ENCODE measurements at places on chromosomes 3 and 15.

DNA sequence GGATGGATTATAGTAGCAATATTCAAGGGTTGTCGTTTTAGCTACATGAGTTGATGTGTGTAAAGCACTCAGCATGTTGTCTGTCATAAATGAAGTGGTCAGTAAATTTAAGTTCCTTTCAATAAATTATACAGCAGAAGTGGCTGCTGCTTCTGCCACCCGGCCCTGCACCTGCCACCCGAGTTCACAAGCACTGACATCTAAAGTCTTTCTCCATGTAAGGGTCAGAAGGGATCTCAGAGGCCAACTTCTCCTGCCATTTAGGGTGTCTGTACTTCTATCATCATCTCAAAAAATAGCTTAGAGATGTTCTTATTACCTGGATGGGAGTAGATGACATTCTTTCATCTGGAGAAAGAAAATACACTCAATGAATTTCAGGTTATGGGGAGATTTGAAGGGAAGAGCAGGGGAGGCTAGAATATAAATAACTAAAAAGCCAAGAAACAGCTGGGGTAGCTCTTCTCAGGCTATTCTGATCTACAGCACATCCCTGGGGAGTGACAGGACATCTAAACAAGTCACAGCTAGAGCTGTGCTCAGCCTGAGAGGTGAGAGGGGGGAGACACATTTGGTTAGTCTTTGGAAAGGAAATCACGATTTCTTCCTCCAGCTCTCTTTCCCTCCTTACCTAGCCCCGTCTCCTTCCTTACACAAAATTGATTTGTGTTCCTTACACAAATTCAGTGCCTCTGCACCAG, 8.0 kb downstream of the GCSAM start:
- no peak for DNase-seq

GRCh38 chr3:99634881-99635280, 3.5 kb upstream of the COL8A1 start:
- no peak for DNase-seq

- no peak for DNase-seq
Measured at GRCh38 chr3:69690-70089, 126.9 kb upstream of the CHL1 start.

DNA sequence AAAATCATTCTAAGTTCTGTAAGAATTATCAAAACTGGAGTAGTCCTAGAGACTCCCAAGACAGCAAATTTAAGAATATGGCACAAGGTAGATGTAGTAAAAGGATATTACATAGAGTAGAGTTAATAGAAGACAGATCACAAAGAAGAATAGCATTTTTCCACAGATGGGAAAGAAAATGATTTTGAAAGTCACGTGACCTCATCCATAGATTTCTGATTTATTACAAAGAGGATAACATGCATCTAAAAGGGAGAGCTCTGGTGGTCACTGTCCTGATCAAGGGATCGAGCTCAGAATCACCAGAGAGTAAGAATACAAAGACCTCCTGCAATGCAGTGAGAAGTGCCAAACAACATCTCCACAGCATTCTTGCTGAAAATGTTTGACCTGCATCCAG, 354.4 kb downstream of the TBL1XR1 start:
- no peak for DNase-seq

DNA sequence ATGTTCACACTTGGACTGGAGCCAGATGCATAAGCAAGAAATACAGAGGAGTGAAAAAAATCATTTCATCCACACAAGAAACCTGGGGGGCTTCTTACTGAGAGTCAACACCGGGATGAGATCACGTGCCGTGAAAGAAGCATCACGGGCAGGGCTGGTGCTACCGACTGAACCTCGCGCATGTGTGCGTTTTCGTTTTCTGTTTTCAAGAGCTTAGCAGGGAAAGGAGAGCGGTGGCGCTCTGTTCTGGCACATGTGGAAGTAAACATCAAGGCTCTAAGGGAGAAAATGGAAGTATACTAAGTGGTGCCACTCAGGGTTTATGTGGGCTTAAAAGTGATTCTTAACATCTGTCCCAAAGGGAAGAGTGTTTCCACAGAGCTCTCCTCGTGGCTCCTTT, 55.9 kb downstream of the VGLL4 start:
- DNase-seq = no peak

DNA sequence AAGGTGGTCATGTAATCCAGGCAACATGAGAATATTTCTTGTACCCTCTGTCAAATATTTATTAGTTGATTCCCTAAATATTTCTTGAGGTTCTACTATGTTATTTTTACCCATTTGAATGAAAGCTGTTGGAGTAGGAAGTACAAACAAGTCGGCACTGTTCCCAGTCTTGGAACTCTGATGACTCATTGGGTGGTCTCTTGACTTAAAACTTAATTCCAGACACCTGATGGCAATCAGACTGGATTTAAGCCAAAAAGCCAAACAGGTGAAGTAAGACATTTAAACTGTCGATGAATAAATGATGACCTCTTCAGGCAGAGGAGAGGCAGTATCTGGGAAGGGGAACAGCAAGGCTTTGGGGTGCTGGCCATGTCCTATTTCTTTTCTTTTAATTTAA, 22.8 kb downstream of the C2CD4A start:
- no peak for DNase-seq

DNA sequence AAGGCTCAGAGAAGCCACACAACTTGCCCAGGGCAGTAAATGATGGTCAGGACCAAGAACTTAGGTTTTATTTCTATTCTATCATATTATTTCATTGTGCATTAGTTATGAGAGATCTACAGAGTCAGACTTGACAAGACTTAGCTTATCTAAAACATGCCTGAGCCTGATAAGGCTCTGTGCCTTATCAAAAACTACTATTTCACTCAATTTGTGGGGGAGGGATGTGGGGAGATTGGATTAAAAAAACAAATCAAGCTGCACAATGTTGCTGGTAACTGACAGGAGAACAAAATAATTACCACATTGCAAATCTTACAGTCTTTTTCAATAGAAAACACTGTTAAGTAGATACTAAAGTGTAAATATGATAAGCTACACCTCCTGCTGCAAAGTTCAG, 16.0 kb downstream of the HACD2 start:
- DNase-seq = no peak

DNA sequence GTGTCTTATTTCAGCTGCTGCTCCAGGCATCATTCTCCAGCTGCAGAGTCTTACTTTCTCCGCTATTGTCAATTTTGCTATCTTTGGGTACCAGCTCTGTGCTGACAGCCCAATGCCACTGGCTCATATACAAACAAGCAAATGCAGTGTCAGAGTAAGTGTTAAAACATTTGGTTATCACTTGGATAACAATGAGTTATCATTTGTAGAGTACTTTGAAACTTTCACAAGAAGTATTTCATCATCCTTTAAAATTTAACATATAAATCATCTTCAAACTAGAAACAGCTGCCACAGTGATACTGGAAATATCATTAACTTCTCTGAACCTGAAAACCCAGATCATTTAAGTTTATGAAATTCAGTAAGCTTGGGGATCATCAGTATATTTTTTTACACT, 13.8 kb downstream of the TSPAN3 start:
- DNase-seq = no peak

DNA sequence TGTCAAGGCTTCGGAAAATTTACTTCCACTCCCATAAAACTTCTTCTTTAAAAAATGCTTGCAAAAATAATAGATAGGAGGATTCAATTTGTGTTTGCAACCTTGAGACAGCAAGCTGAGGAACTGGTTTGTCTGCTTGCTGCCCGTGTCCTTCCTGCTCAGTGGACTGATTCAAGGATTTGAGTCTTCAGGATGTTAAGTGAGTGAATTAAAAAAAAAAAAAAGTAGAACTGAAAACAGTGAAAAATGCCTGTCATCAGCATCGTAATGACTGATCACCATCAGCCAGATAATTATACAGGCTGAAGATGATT, 453.7 kb downstream of the FGF12 start:
- DNase-seq = no peak

GRCh38 chr3:194306771-194307640, 44.1 kb downstream of the CPN2 start:
- DNase-seq = no peak

DNA sequence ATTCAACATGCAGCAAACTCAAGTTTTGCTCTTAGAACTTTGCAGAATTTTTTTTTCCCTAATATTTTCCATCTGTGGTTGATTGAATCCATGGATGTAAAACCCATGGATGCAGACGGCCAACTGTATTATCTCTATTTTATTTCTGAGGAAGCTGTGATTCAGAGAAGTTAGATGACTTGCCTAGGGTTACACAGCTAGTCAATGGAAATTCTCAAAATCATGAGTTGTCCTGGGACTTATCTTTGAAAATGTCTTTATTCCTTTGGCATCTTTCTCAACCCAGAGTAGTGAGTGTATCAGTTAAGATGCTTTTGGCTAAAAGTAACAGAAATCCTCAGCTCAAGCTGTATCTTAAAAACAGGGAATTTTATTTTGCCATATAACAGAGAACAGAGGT, 107.9 kb upstream of the GALNT15 start:
- DNase-seq = no peak

- no peak for DNase-seq
Measured at GRCh38 chr3:56870436-56870835, 68.7 kb upstream of the ARHGEF3 start.

GRCh38 chr3:169594402-169594801, 69.1 kb downstream of the MECOM start:
- no peak for DNase-seq

DNA sequence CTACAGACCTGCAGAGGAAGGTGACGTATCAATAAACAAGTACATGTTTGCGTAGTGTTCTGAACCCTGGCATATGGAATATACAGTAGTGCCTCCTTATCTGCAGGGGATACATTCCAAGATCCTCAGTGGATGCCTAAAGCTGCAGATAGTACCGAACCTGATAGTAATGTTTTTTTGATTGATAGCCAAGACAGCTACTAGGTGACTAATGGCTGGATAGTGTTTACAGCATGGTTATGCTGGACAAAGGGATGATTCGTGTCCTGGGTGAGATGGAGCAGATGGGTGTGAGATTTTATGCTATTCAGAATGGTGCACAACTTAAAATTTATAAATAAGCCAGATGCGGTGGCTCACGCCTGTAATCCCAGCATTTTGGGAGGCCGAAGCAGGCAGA, 55.8 kb upstream of the IGF2BP2 start:
- DNase-seq = no peak

DNA sequence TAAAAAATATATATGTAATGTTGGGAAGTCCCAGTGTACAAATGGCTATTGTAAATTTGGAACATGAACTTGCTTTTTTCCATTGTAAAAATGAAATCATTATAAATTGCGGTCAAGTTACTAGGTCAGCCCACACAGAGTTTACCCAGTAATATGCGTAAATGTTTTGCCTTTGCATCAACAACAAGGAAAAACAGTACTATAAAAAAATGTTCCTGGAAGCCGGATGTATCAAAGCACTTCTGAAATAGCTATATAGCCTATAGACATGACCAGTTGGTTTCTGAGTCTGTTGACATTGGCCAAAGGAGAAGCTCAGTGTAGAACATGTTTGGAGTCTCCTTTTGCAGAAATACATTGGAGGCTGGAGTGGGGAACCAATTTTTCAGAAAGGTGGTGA, 23.2 kb downstream of the CTNNB1 start:
- no peak for DNase-seq

DNA sequence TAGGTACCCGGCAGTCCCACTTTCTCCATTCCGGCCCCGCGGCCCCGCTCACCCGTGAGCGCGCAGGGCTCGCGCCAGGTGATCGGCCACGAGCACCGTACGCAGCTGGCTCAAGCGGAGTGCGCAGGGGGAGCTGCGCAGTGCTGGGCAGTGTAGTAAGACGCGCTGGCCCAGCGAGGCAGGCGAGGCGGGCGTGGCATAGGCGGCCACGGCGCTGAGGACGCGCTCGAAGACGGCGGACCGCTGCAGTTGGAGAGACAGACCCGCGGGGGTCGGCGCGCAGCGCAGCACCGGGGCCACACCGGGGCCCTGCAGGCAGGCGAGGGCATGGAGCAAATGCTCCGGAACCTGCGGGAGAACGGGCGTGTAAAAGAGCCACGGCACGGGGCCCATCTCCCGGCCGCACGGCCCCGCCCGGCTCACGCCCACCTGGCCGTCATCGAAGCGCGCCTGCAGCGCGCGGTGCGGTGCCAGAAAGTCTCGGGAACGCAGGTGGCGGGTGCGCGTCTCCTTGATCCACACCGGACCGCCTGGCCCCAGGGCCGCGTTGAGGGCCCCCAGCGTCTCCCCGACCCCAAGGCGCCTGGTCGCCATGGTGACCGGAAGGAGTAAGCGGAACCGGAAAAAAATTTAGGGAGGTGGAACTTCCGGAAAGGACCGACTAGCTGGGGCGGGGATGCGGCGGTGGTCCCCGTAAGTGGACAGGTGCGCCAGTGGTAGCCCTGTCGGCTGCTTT, at the start of gene DALRD3:
DALRD3 (minus strand) TSS at position 610 of the 736 bp plus-strand sequence; CDS start at position 594, 16 bp downstream.
- peak; percentile 37 for DNase-seq

DNA sequence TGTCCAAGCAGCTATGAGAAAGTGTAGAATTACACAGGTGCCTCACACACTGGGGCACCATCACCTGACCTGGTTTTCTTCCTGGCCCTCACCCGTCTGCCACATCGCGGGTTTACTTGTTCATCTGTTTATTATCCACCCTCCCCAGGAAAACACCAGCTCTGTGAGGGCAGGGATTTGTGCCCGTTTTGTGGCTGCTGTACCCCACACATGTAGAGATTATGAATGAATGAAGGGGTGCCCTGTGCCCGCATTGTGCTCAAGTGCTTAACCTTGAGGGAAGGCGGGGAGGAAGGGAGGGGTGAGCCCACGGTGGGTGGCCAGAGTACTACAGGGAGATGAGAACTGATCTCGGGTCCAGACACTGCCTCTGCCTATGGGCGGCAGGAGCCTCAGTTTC, 108.4 kb downstream of the WNT7A start:
- DNase-seq = no peak

- no peak for DNase-seq
Measured at GRCh38 chr3:156735471-156735870, 61.1 kb downstream of the TIPARP start.
